ENCODE measurements at places on chromosomes 16 and 17.

DNA sequence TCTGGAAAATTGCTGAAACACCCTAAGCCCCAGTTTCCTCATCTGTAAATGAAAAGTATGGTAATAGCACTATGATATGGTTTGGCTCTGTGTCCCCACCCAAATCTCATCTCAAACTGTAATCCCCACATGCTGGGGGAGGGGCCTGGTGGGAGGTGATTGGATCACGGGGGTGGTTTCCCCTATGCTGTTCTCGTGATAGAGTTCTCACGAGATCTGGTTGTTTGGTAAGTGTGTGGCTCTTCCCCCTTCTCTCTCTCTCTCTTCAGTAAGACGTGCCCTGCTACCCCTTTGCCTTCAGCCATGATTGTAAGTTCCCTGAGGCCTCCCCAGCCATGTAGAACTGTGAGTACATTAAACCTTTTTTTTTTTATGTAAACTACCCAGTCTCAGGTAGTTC, 490.7 kb downstream of the TMEM114 start:
- no peak for DNase-seq

- no peak for DNase-seq
Measured at GRCh38 chr17:67440277-67441051, 63.4 kb downstream of the PITPNC1 start.

DNA sequence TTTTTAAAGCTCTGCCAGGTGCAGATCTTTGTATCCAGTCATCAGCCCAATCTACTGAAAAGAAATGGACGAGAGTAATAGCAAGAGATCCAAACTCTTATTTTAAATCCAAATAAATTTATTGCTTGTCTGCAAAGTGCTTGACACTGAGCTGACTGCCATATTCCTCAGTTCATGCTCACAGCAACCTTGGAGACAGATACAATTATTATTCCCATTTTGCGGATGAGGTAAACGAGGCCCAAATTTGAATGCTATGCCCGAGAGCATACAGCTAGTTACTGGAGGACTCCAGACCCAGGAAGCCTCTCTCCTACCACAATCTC, 620 bp downstream of the NOB1 start:
- no peak for DNase-seq

DNA sequence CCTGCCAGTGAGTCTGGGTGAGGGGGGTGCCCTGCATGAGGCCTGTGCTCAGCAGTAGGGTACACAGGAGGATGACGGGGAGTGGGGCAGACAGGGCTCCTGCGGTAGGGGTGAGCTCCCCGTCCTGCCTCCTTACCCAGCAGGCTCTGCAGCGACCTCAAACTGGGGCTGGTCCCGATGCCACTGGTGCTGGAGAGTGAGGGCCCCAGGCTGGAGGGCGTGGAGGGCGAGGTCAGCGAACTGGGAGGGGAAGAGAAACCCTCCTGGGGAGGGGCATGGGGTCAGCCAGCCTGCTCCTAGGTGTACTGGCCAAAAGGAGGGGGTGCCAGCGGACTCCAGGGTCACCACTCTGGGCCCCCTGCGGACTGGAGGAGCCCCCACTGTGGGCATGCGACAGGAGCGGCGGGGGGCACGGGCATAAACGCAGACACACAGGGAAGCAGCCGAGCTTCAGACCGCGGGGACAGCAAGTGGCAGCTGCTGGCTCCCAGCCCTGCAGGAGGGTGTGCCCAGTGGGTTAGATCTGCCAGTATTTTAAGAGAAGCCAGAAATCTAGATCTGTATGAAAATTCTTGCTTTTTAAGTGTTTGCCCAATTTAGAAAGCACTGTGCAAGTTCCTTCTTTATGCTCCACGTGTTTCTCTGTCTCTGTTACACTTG, 9.0 kb upstream of the VASN start:
- no peak for DNase-seq

DNA sequence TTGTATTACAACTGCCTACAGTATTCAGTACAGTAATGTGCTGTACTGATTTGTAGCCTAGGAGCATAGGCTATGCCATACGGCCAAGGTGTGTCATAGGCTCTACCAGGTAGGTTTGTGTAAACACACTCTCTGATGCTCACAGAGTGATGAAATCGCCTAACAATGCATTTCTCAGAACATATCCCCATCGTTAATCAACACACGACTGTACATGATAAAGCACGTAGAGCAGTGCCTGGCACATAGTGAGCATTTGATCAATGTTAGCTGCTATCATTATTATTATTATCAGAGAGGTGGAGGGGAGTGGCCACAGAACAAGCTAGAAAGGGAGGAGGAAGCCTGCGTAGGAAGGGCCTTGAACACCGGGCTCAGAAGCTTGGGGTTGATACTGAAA, 81.1 kb upstream of the LHX1 start:
- DNase-seq: no peak

- DNase-seq: no peak
Measured at GRCh38 chr17:39675390-39676082, 7.3 kb downstream of the PNMT start.

GRCh38 chr16:20849589-20850390, 43.5 kb downstream of the REXO5 start:
- peak; percentile 76 for DNase-seq

GRCh38 chr16:49822649-49823370, 33.1 kb downstream of the ZNF423 start:
- DNase-seq: no peak
